ENCODE measurements at places on chromosomes 12 and 14.
A peak's percentile ranks its signal among the peaks of the same experiment; 100 is the strongest.

DNA sequence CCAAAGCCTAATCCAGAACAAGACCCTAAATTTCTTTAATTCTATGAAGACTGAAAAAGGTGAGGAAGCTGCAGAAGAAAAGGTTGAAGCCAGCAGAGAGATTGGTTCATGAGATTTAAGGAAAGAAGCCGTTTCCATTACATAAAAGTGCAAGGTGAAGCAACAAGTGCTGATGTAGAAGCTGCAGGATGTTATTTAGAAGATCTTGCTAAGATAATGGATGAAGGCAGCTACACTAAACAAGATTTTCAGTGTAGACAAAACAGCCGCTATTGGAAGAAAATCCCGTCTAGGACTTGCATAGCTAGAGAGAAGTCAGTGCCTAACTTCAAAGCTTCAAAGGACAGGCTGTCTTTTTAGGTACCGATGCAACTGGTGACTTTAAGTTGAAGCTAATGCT is 65.4 kb upstream of the AMIGO2 start:
- no peak for DNase-seq

DNA sequence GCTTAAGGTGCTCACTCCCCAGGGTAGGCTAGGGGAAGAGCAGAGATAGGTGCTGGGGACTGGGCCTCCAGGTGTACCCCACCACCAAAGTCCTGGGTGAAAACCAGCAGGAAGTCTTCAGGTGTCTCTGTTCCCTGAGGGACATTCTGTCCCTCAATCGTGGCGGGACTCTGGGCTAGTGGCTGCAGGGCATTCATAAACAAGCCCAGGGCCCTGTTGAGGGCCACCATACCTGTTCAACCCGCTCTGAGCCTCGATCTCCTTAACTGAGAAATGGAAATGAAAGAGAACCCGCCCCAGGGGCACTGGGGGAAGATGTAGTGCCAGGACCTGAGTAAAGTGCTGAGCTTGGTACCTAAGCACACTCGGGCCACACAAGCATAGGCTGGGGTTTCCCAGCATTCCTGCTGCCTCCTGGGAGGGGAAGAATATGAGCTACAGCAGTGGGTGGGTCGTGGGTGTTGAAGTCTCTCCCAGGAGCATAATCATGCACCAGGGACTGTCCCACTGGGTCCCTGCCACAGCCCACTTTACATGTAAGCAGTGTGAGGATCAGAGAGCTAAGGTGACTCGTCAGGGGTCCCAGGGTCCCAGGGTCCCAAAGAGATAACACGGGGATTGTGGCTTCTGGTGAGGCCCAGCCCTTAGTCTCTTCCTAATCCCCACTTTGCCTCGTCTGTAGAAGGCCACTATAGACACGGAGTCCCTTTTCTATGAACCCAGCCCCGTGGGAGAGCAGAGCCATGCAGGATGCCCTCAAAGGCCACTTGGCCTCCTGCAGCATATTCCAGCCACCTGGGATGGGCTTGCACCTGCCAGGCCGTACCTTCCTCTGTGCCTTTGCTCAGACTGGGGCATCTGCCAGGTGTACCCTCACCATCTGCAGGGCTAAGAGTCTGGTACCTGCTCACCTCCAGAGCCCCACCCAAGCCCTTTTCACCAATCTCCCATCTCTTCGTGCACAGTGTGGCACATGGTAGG is 14.4 kb downstream of the FAM222A start:
- no peak for DNase-seq

- DNase-seq: no peak
These were observed 783.6 kb upstream of the TBX3 start for GRCh38 chr12:115467531-115467930.

GRCh38 chr12:121812320-121812871 is 8.6 kb downstream of the SETD1B start:
- DNase-seq: peak; percentile 83

DNA sequence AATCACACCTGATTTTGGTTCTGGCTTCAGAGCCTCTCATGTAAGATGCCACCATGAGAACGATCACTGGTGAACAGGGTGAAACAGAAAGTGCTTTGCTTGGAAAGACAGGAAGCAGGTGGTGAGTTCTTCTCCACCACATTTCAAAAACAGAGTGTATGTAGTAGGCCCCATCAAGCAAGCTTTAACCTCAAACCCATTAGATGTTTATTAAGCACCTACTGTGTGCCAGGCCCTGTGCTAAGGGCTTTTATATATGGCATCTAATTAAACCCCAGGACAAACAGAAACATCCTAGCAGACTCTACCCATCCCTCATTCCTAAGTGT is 47.8 kb upstream of the MED13L start:
- DNase-seq: peak; percentile 84

DNA sequence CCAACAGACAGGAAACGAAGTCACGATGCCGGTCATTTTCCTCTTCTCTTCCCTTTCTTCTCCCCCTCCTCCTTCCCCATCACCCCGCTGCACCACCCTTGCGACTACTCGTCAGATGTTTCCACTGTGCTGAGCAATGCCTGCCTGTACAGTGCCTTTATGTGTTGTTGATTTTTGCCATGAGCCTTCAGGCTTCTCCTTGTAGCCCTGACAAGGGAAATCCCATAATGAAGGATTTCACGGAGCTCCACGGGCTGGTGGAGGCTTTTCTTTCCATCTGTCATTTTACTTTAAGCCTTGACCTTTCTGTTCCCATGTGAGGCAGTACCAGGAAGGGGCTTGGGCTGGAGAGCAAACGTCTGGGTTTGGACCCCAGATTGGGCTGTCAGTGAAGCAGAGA is 28.7 kb upstream of the CCND2 start:
- no peak for DNase-seq

- no peak for DNase-seq
These were observed 223.1 kb upstream of the FOXN3 start for GRCh38 chr14:89640141-89640540.

DNA sequence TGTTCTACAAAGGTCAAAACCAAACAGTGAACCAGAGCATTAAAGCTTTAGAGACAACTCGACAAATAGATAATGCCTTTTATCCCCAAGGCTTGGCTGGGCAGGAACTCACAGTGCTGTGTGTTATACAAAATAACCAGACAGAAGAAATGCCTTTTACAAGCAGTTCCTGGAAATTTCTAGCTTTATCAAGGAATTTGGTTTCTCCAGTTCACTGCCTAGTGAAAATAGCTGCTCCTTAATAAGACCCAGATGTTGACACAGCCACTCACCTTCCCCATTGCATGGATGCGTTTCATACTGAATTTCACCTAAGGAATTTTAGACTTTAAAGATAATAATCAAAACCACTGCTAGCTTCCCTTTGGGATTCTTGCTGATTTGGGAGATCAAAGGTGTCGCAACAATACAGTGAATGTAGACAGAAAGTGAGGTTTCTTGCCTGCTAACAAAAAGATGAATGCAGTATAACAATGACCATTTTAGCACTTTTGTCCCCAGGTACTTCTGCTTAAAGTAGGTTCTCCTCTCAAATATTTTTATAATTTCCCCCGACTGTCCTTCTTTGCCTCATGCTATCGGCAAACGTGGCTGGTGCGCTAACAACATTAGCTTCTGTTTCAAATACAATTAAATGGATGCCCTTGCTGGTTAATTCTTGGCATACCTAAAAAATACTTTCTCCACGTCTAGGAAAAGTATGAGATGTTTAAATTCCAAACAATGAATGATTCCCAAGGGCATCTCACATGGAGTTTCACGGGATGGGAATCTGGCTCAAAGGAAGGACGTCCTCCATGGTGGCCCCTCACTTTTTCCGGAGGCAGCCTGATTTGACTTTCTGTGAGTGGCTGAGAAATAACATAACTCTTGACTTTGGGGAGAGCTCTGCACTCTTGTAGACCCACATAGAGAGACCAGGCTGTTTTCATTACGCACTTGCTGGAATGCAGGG is 162.4 kb downstream of the C12orf75 start:
- no peak for DNase-seq

DNA sequence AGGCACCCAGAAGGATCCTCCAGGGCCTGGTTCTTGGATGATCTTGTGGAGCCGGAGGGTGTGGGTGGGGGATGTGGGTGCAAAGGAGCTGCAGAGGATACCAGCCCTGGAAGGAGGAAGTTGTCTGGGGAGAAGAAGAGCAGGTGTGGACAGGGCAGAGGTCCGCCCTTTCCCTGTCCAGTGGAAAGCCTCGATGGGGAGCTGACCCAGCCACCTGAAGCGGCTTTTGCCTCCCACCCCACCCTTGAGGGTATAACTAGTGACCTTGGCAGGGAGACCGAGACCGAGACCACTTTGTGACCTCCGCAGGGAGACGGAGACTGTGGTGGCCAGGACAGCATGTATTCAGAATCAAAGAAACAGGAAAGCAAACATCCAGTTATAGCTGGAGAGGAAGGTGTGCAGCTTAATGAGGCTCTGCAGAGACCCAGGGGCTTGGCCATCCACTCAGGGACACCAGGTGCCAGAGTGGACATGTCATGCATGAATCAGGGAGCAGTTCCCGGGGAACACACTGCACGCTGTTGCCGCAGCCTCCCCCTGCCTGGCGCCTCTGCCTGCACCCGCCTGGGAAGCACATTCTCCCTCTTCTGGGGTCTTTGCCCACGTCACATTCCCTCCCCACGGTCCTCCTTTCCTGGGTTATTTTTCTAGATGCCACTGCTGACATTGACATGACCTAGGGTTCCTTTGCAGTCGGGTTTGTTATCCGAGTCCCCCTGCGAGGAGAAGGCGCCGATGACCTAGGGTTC is 87.7 kb downstream of the ADGRD1 start:
- no peak for DNase-seq

DNA sequence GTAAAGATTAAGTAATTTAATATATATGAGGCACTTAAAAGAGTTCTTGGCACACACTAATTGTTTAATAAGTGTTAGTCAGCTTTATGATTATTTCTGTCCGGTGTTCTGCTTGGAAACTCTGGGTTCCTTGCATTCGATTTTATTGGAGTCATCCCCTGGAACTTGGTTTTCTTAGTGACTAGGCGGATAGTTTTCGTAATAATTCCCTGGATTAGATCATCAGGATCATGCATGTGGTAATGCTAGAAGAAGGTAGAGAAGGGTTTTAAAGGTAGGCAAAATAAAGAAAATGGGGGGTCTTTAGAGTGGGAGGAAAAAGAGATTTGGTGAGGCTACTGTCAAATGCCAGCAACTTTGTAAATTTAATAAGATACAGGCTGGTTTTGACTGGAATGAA is 88.4 kb downstream of the MYF5 start:
- DNase-seq: no peak
